ENCODE measurements at places on chromosomes 2 and 18. TPM values are rescaled to one million over a fixed set of nuclear protein-coding genes. Genes with fewer than 3 reads are reported as not detected.
A peak's percentile ranks its signal among the peaks of the same experiment; 100 is the strongest.

DNA sequence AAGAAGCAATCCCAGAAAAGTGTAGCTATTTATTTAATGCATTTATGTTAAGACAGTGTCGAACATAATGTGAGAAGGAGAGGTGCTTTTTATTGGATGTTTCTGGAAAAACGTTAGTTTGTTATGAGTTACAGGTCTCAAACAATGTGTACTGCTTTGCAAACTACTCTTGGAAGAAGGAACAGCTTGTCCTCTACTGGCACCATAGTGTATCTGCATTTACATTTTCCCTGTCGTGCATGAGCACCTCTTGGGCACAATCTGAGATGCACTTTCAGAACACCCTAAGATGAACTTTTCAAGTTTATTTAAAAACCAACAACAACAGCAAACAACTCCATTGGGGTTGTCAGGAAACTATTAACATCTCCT, 22.8 kb downstream of the CCNYL1 start:
- DNase-seq, result peak; percentile 22

DNA sequence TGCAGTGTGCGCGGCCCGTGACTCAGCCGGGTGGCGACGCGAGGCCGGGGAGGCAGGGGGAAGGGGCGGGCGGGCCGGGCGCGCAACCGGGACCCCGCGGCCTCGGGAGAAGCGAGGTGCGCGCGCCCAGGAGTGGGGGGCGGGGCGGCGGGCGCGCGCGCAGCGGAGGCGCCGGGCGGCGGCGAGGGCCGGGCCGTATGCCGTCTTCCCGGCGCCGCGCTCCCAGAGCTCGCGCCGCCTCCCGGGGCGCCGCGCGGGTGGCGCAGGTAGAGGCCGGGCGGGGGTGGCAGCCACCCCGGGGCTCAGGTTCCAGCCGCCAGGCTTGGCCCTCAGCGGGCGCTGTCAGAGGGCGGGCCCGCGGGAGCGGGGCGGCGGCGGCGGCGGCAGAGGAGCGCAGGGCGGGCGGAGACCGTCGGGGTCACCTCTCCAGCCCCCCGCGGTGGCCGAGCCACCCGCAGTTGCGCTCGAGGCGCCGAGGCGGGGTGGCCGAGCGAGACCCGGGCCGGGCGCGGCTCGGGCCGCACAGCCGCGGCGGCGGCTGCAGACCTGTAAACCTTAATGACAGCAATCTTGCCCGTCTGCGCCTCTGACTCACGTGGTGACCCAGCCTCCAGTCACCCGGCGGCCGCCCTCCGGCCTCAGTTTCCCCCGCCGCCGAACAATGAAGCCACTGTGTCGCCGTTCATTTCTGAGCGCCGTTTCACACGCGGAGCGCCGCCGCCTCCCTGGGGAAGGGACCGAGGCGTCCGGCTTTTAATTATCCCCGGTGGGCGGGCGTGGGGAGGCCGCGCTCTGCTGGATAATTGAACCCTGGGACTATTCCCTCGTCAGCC, 25.3 kb upstream of the SMAD7 start:
- DNase-seq, result peak; percentile 75

DNA sequence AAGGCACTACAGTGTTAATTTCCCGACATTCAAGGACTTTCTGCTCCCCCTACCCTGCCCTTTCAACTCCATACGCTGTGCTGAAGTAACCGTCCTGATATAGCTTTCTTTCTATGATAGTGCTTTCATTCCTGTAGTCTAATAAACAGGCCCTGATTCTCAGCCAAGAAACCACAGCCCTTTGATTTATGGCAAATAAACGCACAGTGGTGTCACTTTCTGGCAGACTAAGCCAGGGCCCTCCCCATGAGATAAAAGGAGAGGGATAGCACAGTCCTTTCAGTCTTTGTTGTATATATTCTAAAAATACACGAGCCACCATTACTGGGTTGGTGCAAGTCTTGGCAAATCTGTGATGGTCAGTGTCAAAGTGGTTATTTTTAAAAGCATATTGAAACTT, 291.2 kb downstream of the ALPK2 start:
- DNase-seq, result no peak

DNA sequence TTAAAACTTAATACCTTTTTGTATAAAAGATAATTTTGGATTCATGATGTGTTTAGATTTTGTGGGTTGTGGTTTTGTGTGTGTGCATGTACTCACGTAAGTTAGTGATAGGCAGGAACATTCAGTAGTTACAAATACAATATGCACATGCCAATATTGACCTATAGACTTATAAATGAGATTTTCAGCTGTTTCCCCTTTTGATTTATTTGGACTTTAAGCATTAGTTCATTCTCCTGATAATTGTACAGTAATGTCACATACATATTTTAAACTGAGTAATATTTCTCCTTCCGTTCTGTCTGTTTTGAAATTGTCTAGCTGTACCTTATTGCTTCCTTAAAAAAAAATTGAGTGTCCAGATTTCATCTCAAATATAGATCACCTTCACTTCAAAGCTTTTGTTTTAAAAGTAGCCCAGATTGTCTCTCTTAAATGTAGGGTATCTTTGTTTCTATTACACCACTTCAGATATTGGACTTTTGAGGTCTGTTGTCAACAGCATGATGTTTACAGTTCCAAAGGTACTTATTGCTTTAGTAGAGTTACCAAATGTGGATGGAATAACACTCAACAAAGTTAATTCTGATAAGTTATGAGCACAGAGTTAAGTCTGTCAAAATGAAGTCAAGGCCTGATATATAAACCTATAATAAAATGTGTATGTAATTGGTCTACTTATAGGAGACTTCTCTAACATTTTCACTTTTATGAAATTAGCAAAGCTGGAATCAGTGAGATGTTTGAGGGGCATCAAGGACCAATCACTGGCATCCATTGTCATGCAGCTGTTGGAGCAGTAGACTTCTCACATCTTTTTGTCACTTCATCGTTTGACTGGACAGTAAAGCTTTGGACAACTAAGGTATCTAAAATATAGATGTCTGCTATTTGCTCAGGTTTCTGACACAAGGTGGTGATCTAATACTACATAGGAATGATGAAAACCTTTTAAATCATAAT, 42.0 kb downstream of the DYNC1I2 start:
- DNase-seq, result no peak

DNA sequence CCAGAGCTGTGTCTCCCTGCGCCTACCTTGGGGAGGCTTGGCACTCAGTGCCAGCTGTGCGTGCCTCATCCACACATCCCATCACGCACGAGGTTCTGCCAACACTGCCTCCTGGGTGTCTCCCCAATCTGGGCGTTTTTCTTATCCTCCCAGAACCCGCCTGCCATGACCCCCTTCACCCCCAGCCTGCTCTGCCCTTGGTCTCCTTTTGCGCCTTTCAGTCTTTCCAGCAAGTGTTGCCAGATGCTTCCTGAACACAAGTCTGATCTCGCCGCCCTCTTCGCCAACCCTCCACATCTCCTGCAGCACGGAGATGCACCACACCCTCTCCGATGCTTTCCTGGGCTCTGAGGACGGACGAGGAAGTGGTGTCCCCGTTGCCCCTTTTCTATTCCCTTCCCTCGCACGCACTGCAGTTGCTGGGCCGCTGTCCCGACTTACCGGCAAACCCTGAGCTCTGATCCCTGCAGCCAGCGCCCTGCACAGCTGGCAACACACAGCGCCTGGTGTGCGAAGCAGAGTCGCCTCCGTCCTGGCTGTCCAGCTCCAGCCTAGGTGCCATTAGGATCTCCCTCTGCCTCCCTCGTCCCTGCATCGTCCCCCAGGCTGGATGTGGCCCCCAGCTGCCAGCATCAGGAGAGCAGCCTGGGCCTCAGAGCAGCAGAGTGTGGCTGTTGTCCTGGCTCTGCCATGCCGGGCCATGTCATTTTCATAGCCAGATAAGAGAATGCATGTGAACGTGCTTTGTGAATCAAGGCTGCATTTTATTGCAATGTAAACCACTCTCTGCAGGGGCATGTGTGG, 22.6 kb upstream of the ALLC start:
- no peak for DNase-seq

GRCh38 chr18:22346953-22347605, 70.6 kb downstream of the CTAGE1 start:
- peak; percentile 79 for DNase-seq

DNA sequence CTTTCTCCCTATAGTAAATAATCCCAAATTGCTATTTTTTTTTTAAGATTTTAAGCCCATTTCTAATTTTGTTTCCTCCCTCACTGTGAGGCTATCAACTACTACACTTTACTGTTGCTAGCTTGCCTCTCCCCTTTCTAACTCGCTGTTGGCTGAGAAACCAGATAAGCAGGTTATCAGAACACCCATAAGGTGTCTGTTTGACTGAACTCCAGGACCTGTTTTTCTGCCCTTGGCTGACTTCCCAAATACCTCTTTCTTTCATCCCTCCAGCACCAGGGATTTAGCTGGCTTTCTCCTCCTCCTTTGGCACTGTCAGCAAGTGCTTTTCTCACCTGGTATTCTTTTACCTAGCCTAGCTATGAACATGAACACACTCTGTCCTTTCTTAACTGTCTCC, 11.1 kb downstream of the TRAK2 start:
- peak; percentile 83 for DNase-seq

DNA sequence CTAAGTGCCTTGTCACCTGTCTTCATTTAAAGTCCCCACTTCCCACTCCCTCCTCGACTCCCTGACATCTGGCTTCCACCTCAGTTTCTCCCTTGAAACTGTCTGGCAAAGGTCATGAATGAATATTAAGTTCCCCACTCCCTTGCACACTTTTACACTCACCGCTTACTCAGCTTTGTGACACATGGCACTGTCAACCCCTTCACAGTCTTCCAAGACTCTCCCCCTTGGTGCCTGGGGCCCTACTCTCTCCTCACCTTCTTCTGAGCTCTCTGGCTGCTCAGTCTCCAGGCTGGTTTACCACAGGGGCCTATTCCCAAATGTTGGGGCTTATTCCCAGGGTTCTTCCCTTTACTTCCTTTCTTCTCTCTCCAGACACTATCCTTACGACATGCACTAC, 17.9 kb upstream of the PTPN4 start:
- DNase-seq, result no peak

DNA sequence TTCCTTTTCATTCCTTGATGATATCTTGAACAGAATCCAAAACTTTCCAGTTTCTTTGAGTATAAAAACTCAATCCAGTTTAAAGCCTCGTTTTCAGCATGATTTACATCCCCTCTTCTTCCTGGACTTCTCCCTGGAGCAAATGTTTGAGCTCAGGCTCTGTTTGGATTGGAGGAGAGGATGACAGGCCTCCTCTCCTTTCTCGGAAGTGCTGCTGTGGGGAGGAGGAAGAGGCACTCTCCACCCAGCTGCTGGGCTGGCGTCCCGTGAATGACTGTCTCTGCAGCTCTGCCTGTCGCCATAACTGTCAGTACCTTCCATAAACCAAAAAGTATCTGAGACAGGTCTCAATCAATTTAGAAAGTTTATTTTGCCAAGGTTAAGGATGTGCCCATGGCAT, 238.2 kb upstream of the AGAP1 start:
- DNase-seq, result peak; percentile 54

DNA sequence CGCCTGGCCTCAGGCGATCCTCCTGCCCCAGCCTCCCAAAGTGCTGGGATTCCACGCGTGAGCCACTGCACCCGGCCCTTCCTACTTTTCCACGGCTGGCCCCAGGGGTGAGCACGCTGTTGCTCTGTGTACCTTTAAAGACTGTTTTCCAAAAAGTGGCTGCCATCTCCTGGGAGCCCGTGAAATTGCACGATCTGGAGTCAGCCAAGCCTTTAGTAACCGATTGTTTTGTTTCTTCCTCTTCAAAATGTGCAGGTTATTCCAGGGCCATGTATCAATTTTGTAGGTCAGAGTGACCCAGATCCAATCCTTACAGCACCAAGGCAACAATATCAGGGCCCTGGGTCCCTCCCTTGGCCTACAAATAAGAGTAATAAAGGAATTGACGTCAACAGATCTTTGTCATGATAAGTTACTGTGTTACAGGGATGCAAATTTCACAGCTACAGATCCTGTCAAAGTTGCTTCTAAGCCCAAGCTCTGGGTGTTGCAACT, 135.6 kb upstream of the ZNF236 start:
- peak; percentile 61 for DNase-seq

- no peak for DNase-seq
Observed at GRCh38 chr2:121475811-121476571, 54.7 kb upstream of the RNU4ATAC start.

DNA sequence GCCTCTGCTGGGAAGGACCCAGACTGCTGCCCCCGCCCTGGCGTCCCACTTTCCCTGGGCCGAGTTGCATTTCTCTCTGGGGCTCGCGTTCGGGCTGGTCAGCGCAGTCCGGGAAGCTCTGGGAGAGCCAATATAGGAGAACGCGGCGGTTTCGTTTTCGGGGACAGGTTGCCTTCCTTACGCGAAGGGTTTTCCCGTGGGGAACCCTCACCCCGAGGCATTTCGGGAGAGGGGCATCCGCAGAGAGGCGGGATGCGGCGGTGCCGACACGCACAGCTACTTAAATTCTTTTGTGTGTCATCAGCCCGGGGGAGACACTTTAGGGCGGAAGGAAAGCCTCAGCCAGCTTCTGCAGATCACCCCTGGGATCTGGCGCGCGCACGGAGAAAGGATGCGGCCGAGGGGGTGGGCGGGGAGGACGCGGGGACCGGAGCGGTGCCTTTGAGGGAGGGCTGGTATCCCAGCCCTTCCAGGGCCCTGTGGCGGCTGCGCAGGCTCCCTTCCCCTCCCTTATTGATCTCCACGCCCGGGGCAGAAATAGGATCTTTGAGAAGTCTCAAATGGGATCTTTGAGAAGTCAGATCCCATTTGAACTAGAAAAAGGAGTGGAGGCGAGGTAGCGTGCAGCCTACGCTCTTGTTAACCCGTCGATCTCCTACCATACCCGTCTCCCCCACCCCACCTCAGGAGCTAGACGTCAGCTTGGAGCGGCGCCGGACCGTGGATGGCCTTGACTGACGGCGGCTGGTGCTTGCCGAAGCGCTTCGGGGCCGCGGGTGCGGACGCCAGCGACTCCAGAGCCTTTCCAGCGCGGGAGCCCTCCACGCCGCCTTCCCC, 1.2 kb downstream of the GATA6 start:
- DNase-seq, result peak; percentile 82

DNA sequence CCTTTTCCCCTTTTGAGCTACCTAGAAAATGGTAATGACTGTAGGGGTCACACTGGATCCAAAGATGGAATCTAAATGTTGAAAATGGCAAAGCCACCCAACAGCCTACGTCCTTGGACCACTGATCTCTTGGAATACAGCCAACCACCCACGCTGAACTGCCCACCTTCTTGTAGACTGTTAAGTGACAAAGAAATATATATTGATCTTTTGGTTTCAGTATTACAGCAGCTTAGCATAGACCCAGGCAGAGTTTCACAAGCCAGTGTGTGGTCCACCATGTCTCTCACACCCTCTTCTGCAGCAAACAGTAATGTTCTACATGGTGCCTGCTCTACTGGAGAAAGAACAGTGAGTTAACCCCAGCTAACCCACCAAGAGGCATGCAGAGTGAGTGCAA, 20.2 kb downstream of the CACNB4 start:
- DNase-seq, result no peak

GRCh38 chr2:122652670-122653069, 897.2 kb downstream of the TSN start:
- DNase-seq, result peak; percentile 20

ABCG8 gene
- total RNA-seq, result not detected

GRB14 gene
- total RNA-seq, result 6.4 TPM

RAB27B gene
- 0.14 TPM for total RNA-seq

PROKR1 gene
- total RNA-seq, result 0.04 TPM

ALMS1 gene
- 30.1 TPM for total RNA-seq
